Activated CD4-positive, alpha-beta T cell treated with anti-CD3 and anti-CD28 coated beads, Interleukin-2, amount 10 ng/mL, durations not matched to agents 24 days and 14 days (primary cell): ENCODE measurements at places on chromosomes 3 and 15. TPM values are rescaled to one million over a fixed set of nuclear protein-coding genes. Genes with fewer than 3 reads are reported as not detected.

GRCh38 chr15:43091859-43092258 is 14.0 kb downstream of the UBR1 start:
- H3K4me3 ChIP-seq = no peak overlapping the region
- no peaks in the 10 kb centered on the region for H3K27me3 ChIP-seq
- H3K36me3 ChIP-seq = peaks cover 30% of the 10 kb centered on the region
- no peak overlapping the region for H3K27ac ChIP-seq
- DNase-seq = no peak

GRCh38 chr3:147191795-147192385 is 214.5 kb downstream of the ZIC4 start:
- no peaks in the 10 kb centered on the region for H3K27me3 ChIP-seq
- H3K36me3 ChIP-seq = no peaks in the 10 kb centered on the region
- H3K4me1 ChIP-seq = no peaks in the 10 kb centered on the region
- no peak overlapping the region for H3K27ac ChIP-seq
- DNase-seq = peak; percentile 64

GRCh38 chr3:72082776-72083462 is 298.0 kb upstream of the PROK2 start:
- no peak overlapping the region for H3K27ac ChIP-seq
- H3K27me3 ChIP-seq = no peaks in the 10 kb centered on the region
- peaks cover 31% of the 10 kb centered on the region for H3K4me1 ChIP-seq
- H3K36me3 ChIP-seq = no peaks in the 10 kb centered on the region
- no peak for DNase-seq

DNA sequence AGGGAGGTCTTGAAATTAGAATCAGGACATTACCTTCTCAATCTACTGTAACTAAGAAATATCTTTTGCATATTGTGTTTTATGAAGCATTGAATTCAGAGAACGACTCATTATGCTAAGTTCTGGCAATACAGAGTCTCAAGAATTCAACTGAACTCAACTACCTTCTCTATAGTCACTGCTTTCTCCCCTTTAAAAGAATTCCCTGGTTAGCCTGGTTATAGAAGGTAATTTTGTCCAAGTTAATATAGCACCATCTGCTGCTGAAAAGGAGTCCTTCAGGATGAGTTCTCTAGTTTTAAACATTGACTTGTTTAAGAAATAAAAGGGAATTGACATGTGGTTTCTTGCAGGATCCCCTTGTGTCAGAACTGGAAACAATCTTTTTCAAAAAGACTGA is 60.2 kb downstream of the IL16 start:
- H3K27me3 ChIP-seq = peaks cover 21% of the 10 kb centered on the region
- no peak for DNase-seq
- H3K4me1 ChIP-seq = peaks cover 2% of the 10 kb centered on the region

DNA sequence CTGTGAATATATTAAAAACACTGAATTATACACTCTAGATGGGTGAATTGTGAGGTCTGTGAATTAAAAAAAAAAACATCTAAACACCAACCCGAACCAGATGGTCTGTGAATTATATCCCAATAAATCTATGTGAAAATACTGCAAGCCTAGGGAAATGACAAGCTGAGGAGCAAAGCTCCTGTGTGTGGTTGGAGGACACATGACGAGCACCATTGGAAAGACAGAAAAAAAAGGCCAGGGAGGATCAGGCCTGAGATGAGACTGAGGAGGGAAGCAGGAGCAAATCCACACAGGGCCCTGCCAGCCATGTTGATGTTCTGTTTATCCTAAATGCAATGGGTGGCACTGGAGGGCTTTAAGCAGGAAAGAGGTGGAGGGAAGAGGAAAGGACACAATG is 200.0 kb downstream of the RORA start:
- no peaks in the 10 kb centered on the region for H3K36me3 ChIP-seq
- no peak overlapping the region for H3K4me3 ChIP-seq
- peaks cover 16% of the 10 kb centered on the region for H3K27me3 ChIP-seq
- no peak for DNase-seq

DNA sequence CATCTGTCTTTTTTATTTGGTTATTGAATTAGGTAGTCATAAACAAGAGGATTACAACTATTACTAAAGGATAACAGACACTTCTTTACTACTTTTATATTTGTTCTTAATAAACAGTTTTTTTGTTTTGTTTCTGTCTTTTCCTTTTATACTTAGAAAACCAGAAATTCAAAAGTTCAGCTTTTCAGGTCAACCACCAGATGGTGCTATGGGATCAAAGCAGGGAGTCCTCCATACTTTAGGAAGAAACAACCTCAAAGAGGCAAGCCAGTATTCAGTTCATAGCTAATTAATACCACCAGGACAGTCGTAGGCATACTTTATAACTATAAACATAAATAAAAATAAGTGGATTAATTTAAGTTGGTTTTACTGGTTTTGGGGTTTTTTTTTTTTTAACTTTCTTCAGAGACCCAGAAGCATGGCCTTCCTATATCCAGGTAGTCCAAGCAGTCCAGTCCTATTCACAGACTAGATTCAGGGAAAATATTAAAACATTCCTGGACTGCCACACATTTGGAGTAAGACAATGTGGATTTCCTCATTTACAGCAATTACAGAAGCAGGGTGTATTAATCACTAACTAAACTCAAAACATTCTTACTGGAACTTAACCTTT is 16.0 kb upstream of the EID1 start:
- H3K27ac ChIP-seq = no peak overlapping the region
- peaks cover 2% of the 10 kb centered on the region for H3K27me3 ChIP-seq

DNA sequence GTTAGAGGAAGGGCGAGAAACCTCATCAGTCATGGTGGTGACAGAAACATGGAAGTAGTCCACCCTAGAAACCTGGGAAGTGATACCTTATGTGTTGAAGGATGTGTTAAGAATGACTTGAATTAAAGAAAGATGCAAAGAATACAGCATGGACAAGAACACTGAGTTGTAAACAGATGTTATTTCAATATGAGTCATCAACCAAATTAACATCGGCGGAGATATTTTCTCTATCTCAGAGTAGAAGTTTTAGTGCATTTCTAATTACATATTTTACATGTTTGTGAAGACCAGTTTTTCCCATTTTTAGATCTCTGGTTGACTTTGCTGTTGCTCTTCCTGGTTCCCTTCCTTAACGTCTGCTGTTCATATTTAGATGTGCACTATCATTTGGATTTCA is 268.8 kb upstream of the TBL1XR1 start:
- H3K27me3 ChIP-seq = no peaks in the 10 kb centered on the region
- no peak for DNase-seq
- no peak overlapping the region for H3K4me3 ChIP-seq
- H3K27ac ChIP-seq = no peak overlapping the region

- H3K36me3 ChIP-seq = no peaks in the 10 kb centered on the region
- H3K4me1 ChIP-seq = peaks cover 9% of the 10 kb centered on the region
- H3K27ac ChIP-seq = no peak overlapping the region
These were observed 627.5 kb upstream of the LMCD1 start for GRCh38 chr3:7874116-7874515.

- H3K4me1 ChIP-seq = no peaks in the 10 kb centered on the region
- no peak for DNase-seq
- no peak overlapping the region for H3K27ac ChIP-seq
- H3K27me3 ChIP-seq = peaks cover 1% of the 10 kb centered on the region
- H3K4me3 ChIP-seq = no peak overlapping the region
These were observed 136.5 kb downstream of the ALCAM start for GRCh38 chr3:105503191-105503593.

DNA sequence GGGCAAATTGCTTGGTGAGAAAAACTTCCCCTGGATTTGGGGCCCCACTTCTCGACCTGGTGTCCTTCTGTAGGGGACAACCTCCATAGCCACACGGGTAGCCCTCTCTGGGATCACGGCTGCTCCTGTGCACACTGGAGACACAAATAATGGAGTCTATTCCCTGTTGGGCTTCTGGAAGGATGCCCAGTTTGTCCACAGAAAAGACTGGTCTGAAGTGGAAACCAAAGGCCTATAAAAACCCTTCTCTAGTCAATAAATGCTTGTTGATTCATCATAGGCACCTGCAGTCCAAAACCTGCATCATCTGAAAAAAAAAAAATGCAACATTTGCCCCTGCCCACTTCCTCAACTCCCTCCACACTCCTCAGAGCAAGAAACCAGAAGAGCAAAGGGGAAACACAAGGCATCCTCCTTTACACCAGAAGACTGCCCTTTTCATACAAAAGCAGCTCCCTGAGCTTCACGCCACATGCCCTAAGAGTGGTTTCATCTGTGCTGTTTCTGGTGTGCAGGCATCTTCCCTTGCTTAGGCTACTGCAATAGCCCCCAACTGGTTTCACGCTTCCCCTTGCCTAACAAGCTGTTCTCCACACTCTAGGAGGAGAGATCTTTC is 36.3 kb downstream of the SRGAP3 start:
- no peak for DNase-seq
- no peak overlapping the region for H3K27ac ChIP-seq
- peaks cover 4% of the 10 kb centered on the region for H3K27me3 ChIP-seq
- H3K36me3 ChIP-seq = no peaks in the 10 kb centered on the region

DNA sequence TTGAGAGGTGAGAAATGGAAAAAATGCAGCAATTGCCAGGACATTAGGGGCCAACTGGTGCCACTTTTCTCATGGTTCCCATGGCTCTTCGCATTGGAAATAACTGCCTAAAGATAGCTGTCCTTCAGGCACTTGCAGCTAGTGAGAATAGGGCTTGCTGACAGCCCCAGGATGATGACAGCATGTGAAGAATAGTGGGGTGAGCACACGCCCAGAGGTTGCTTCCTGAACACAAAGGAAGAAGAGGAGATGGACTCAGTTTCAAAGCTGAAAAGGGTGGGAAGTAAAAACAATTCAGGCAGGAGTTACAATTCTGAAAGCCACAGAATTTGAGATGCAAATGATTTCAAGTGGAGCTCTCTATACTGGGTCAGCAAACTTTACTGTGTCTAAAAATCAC is 45.6 kb downstream of the TNFAIP8L3 start:
- H3K4me3 ChIP-seq = no peak overlapping the region
- H3K36me3 ChIP-seq = no peaks in the 10 kb centered on the region
- H3K27me3 ChIP-seq = peaks cover 9% of the 10 kb centered on the region
- peak; percentile 34 for DNase-seq

- H3K4me3 ChIP-seq = no peak overlapping the region
- H3K27me3 ChIP-seq = peaks cover 30% of the 10 kb centered on the region
- peaks cover 4% of the 10 kb centered on the region for H3K4me1 ChIP-seq
- no peaks in the 10 kb centered on the region for H3K36me3 ChIP-seq
- no peak overlapping the region for H3K27ac ChIP-seq
These were observed 3.7 kb downstream of the SLC38A3 start for GRCh38 chr3:50208677-50209344.

- DNase-seq = peak; percentile 85
- peaks cover 2% of the 10 kb centered on the region for H3K36me3 ChIP-seq
- H3K27ac ChIP-seq = no peak overlapping the region
- H3K27me3 ChIP-seq = no peaks in the 10 kb centered on the region
These were observed 85.5 kb upstream of the CDV3 start for GRCh38 chr3:133487920-133488540.

Gene WNT5A
- not detected in 2 replicates for total RNA-seq

Gene TMEM108
- total RNA-seq = not detected in 2 replicates

Gene A4GNT
- not detected in 2 replicates for total RNA-seq

Gene NDUFAF3
- 123 and 126 TPM in 2 replicates for total RNA-seq

Gene TTLL13
- 0.44 and 1.4 TPM in 2 replicates for total RNA-seq

Gene CASR
- total RNA-seq = not detected in 2 replicates

Gene DHFR2
- total RNA-seq = 10.0 and 11.3 TPM in 2 replicates

Gene LDHAL6B
- total RNA-seq = not detected in 2 replicates

Gene CACNA2D2
- 0.23 and 0.62 TPM in 2 replicates for total RNA-seq

Gene GOLGA6L10
- total RNA-seq = 0.76 and 0.96 TPM in 2 replicates

Gene PSMA4
- 335 and 342 TPM in 2 replicates for total RNA-seq

Gene PRICKLE2
- not detected in 2 replicates for total RNA-seq

Gene MYRIP
- total RNA-seq = not detected in 2 replicates
